ENCODE measurements at places on chromosomes 2 and 18.

DNA sequence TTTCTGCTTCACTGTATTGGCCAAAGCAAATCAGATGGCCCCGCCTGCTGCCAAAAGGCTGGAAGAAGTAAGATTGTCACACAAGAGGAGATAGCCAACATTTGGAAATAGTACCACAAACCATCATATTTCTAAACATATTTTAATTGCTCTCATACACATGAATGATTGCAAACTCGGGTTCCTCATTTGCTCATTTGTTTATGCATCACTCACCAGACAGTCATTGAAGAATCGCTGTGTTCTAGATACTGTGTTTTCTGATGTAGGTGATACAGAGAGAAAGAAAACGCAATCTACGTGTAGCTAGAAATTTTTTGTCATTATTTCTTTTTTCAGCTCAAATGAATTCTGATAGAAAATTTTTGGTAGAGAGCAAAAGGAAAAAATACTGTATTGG, 1103.4 kb downstream of the TSN start:
- DNase-seq = no peak

GRCh38 chr2:61620244-61621159, 82.3 kb upstream of the XPO1 start:
- DNase-seq = no peak

DNA sequence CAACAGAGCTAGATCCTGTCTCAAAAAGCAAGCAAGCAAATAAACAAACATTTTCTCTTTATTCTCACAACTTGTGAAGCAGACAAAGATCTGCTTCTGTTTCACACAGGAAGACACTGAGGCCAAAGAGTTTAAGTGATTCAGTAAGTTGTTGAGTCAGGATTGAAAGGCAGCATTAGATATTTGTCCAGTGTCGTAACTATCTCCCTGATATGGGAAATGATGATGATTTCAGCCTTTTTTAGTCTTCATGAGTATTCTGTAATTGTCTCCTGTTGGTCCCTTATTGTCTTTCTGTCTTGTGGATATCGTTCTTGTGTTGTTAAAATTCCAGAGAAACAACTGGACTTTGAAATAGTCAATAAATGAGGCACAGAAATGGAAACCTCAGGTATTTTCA, 59.6 kb downstream of the GATA6 start:
- no peak for DNase-seq

- DNase-seq = no peak
Measured at GRCh38 chr2:156901373-156902031, 356.0 kb upstream of the GALNT5 start.
